ENCODE measurements at places on chromosomes 1 and 21.

DNA sequence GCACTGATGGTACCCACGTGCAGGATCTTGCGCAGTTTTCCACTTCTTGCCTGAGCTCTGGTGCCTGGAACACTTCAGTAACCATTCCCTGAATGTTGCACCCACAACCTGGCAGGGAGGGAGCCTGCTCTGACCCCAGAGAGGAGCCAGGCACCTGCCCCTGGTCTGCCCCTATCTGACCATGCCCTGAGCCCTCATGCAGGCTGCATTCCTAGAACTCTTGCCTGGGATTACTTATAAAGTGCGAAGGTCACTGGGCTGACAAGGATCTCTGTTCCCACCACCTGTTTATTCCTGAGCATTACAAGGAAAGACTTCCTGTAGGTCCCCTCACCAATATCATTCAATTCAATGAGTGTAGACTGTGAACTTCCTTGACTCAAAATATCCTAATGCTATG lies 191.9 kb upstream of the FMN2 start:
- DNase-seq, result no peak

DNA sequence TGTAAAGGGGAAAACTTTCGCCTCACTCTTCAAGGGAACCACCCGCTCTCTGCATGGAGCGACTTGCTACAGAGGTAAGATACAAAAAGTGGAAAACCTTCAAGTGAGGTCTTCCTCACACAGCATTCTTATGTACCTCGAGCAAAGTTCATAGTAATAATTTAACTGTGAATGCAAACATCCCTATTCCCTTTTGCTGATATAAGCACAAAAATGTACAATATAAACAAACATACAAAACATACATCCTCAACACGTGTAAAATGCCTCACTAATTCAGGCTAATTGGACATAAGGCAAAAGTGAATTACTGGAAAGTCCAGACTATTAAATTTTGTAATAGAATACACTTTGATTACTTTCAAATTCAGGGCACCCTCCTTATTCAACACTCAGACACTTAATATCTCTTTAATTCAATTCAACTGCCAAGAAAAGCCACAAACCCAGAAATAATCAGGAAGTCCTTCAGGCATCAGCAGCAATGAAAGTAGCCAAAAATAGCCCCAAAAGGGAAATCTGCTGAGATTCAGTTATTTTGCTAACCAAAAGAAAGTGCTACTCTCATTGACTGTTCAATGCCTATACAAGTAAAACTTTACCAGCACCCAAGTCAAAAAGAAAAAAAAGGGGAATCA lies 15.2 kb upstream of the LMX1A start:
- DNase-seq, result no peak

DNA sequence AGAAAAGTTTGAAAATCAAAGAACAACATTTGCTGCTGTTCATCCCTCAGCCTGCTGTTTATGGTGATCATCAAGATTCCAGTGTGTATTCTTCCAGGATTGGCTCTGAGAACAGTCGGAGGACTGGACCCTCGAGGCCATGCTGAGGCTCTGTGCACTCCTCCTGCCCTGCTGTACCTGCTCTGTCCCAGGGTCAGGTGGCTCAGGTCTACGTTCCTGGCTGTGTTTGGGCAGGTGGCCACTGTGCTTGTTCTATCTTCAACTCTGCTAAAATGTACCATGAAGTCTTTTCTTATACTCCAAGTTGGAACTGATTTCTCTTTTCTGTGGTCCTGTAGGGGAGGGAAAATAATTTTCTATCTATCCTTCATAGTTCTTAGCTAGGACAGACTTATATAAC lies 175.9 kb downstream of the RWDD3 start:
- no peak for DNase-seq

GRCh38 chr1:182795563-182796228 lies 6.1 kb downstream of the NPL start:
- no peak for DNase-seq

DNA sequence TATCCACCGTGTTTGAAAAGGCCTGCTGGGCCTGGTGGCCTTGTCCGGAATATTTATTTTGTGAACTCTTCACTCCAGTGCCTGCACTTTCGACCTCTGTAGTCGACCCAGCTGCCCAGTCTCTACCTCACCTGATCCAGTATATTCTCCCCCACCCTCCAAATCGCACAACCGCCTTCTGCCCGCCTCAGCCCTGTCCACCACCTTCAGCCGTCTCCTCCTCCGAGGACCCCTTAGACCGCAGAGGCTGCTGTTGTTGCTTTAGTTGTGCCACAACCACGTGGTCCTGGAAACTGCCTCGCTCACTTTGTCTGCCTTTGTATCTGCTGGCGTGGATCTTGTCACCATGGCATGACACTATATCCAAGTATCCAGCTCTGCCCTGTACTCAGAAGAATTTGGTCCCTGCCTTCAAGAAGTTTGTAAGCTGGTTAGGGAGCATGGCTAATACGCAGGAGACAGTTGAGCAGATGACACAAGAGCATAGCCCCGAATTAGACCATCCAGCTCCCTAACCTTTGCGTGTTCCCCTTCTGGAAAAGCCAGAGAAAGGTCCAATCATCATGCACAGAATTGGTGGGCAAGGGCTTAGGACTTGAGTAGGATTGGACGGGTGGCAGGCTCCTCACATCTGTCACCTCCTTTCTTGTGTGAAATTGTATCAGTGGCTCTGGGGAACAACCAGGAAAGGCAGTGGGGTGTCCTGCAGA lies 1.5 kb downstream of the PHGDH start:
- DNase-seq, result no peak

GRCh38 chr1:26083208-26083607 lies 15.8 kb upstream of the TRIM63 start:
- no peak for DNase-seq

DNA sequence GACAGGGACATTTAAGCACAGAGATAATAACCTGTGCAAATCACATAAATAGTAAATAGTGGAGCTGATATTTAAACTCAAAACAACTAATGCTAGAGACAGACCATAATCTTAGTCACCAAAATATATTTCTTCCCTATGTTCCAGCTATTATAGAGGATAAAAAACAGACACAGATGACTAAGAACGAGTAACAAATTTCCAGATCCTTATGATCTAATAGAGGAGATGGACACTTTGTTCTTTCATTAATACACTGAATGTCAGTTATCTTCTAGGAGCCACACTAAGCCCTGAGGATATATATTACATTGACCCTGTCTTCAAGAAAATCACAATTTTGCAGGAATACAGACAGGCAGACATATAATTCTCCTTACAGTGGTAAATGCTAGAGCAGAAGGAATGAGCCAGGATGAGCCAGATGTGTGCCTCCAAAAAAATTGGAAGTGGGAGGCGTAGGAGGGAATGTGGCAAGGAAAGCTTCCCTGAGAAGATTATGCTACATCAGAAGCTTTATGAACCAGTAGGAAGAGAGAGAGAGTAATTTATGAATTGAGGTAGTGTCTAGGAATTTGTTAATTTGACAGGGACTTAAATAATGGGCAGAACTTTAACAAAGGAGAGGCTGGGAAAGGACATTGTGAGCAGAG lies 395.4 kb upstream of the BEND5 start:
- no peak for DNase-seq
